ENCODE measurements at places on chromosomes 13 and 19.

DNA sequence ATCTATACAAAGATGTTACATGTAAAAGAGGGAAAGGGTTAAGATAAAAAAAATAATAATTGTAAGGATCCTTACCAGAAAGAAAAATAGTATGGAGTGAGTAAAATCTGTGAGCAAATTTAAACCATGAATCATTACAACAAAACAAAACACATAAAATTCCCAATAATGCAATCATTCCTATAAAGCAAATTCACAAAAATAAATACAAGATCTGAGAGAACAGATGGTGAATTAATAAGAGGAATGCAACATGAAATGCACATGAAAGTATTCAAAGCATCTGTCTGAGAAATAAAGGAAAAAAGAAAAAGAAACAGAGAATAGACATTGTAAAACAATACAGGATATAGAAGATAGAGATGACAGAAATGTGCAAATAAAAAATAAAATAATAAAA, 681.5 kb upstream of the KLHL1 start:
- no peak overlapping the region for H3K27ac ChIP-seq
- no peaks in the 10 kb centered on the region for H3K36me3 ChIP-seq
- H3K4me1 ChIP-seq, result no peaks in the 10 kb centered on the region
- no peak overlapping the region for H3K4me3 ChIP-seq
- no peaks in the 10 kb centered on the region for H3K27me3 ChIP-seq
- DNase-seq, result no peak

DNA sequence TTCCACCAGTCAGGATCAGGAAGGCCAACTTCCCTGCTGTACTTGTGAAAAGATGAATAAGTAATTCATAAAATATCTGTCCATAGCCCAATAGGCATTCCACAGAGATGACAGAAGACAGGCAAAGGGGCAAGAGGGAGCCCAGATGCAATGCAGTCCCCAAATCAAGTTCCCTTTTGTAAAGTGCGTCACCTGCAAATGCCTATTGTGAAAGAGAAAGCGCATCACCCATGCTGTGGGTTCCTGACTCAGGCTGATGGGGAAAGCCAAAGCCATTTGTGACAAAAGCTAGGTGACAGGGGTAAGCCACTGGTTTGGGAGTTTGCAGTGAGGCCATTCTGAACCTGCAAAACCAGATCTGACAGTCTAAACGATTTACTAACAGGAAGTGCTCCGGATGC, 157.5 kb upstream of the ZNF536 start:
- DNase-seq, result no peak
- peaks cover 16% of the 10 kb centered on the region for H3K27me3 ChIP-seq
- no peak overlapping the region for H3K4me3 ChIP-seq
- no peak overlapping the region for H3K27ac ChIP-seq

- no peak for DNase-seq
- H3K27ac ChIP-seq, result no peak overlapping the region
- no peak overlapping the region for H3K4me3 ChIP-seq
- no peaks in the 10 kb centered on the region for H3K4me1 ChIP-seq
- no peaks in the 10 kb centered on the region for H3K27me3 ChIP-seq
Observed at GRCh38 chr13:32976912-32977311, 39.3 kb upstream of the KL start.

- no peak for DNase-seq
- no peak overlapping the region for H3K27ac ChIP-seq
- H3K36me3 ChIP-seq, result no peaks in the 10 kb centered on the region
- no peak overlapping the region for H3K4me3 ChIP-seq
Observed at GRCh38 chr19:46503848-46504453, 8.3 kb upstream of the PNMA8B start.

DNA sequence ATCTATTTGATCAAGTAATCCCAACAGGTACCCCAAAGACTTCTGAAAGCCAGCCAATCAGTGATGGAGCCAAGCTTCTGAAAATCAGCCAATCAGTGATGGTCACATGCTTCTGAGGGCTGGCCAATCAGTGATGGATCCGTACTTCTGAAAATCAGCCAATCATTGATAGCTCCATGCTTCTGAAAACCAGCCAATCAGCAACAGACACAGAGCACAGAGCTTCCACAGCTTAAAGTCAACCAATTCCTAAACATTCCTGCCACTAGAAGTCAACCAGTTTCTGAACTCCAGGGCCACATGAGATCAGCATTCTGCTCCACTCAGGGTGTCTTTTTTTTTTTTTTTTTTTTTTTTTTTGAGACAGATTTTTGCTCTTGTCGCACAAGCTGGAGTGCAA, 8.2 kb upstream of the HSD17B14 start:
- H3K36me3 ChIP-seq, result no peaks in the 10 kb centered on the region
- no peaks in the 10 kb centered on the region for H3K27me3 ChIP-seq
- H3K4me1 ChIP-seq, result no peaks in the 10 kb centered on the region
- no peak overlapping the region for H3K27ac ChIP-seq

GRCh38 chr13:113219256-113219940, 10.0 kb downstream of the CUL4A start:
- no peaks in the 10 kb centered on the region for H3K27me3 ChIP-seq
- no peak for DNase-seq
- H3K27ac ChIP-seq, result no peak overlapping the region
- H3K36me3 ChIP-seq, result peaks cover 8% of the 10 kb centered on the region
- H3K4me3 ChIP-seq, result no peak overlapping the region

DNA sequence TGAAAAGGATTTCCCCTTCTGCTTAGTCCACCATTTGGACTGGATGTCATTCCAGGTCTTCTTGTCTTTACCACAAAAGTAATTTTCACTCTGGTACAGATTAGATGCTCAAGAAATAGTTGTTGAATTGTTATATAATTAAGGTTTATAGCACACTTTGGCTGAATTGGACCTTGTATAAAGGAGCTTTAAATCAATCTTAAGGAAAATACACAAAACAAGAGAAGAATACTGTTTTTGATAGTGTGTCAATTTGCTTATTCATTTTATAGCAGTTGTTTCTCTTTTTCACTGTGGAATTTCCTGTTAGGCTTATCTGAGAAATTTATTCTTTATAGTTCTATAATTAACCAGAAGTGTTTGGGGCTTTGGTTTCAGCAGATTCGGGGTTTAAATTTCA, 62.7 kb upstream of the TDRD3 start:
- no peaks in the 10 kb centered on the region for H3K27me3 ChIP-seq
- no peaks in the 10 kb centered on the region for H3K36me3 ChIP-seq

DNA sequence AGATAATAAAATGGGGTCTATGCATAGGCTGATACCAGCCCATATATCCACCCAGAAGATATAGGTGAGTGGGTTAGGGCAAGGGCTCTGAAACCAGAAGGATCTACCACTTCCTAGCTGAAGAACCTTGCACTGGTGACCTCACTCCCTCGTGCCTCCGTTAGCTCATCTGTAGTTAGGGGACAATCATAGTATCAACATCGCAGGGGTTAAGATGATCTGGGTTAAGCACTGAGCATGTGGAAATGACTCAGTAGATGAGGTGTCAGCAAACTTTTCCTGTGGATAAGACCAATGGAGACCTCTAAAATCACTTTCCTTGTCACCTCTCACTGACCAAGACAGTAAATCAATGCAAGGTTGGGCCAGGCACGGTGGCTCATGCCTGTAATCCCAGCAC, 30.5 kb downstream of the TNFSF14 start:
- peak overlapping the region; percentile 7 for H3K27ac ChIP-seq
- H3K27me3 ChIP-seq, result no peaks in the 10 kb centered on the region
- peaks cover 6% of the 10 kb centered on the region for H3K4me1 ChIP-seq
- H3K36me3 ChIP-seq, result no peaks in the 10 kb centered on the region

- peaks cover 51% of the 10 kb centered on the region for H3K4me1 ChIP-seq
- peak overlapping the region; percentile 91 for H3K27ac ChIP-seq
- peak overlapping the region; percentile 99 for H3K4me3 ChIP-seq
Observed at GRCh38 chr19:1270854-1271527, 1.9 kb downstream of the CIRBP start.

- peaks cover 13% of the 10 kb centered on the region for H3K36me3 ChIP-seq
- H3K27me3 ChIP-seq, result no peaks in the 10 kb centered on the region
- peak within 1 kb of the TSS; percentile 83 for H3K4me3 ChIP-seq
- DNase-seq, result peak; percentile 99
Observed at GRCh38 chr19:51108066-51108804, at the start of gene CTU1. TSS of gene CTU1 (minus strand) at chr19:51108409. CDS start at chr19:51104569, 3,840 bp downstream.

DNA sequence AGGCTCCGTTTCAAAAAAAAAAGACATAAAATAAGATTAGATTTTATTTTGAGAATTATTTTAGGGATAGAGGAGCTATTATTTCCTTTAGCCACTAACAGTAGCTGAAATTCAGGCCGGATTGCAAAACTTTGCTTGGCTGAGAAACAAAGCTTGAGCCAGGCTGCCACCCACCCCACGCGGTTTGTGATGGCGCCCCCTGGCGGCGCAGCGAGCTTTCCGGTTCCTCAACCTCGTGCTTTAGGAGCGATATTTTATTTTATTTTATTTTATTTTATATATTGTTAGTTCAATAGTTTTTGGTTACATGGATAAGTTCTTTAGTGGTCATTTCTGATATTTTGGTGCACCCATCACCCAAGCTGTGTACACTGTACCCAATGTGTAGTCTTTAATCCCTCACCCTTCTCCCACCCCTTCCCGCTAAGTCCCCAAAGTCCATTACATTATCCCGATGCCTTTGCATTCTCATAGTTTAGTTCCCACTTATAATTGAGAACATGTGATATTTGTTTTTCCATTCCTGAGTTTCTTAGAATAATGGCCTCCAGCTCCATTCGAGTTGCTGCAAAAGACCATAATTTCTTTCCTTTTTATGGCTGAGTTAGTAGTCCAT, 19.8 kb upstream of the CEACAM4 start:
- H3K4me3 ChIP-seq, result no peak overlapping the region
- peaks cover 13% of the 10 kb centered on the region for H3K27me3 ChIP-seq

- no peak overlapping the region for H3K27ac ChIP-seq
- H3K27me3 ChIP-seq, result peaks cover 5% of the 10 kb centered on the region
- H3K36me3 ChIP-seq, result no peaks in the 10 kb centered on the region
- no peak for DNase-seq
- no peak overlapping the region for H3K4me3 ChIP-seq
Observed at GRCh38 chr13:51885651-51886050, 23.9 kb downstream of the CCDC70 start.

DNA sequence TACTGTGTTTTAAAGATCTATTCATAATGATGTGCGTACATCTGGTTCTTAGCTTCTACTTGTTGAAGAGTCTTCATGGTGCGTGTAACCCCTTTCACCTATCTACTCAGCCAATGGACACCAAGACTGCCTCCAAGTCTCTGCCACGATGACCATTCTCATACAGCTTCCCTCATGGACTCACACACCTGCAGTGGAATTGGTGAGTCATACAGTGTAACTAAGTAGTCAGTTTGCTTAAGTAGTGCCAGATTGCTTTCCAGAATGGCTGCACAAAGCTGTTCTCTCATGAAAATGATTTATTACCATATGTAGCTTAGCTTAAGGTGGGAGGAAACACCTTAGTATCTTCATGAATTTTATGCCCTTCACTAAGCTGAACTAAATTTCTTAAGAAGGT, 112.3 kb downstream of the AKAP11 start:
- no peak overlapping the region for H3K27ac ChIP-seq
- no peaks in the 10 kb centered on the region for H3K27me3 ChIP-seq
- H3K4me1 ChIP-seq, result peaks cover 14% of the 10 kb centered on the region

DNA sequence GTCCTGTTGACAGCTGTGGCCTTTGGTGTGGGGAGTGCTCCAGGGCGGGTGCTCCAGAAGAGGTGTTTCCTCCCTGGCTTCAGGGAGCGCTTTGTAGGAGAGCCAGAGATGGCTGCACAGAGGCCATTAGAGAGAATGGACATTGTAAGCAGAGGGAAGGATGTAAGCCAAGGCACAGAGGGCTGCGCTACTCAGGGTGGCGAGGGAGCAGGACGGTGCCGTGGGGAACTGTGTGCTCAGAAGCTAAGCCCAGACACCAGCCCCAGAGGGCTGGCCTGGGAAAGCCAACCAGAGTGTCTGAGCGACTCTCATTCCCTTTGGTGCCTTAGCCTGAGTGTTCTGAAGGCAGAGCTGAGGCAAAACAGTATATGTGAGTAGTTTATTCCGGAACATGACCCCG, 92.2 kb downstream of the TSHZ3 start:
- no peak overlapping the region for H3K27ac ChIP-seq
- H3K4me1 ChIP-seq, result no peaks in the 10 kb centered on the region
- no peaks in the 10 kb centered on the region for H3K36me3 ChIP-seq

GRCh38 chr13:41061914-41062837, 867 bp downstream of the WBP4 start:
- peaks cover 18% of the 10 kb centered on the region for H3K36me3 ChIP-seq
- H3K27ac ChIP-seq, result peak overlapping the region; percentile 82
- DNase-seq, result no peak
- H3K4me3 ChIP-seq, result peak overlapping the region; percentile 99
- peaks cover 11% of the 10 kb centered on the region for H3K4me1 ChIP-seq

DNA sequence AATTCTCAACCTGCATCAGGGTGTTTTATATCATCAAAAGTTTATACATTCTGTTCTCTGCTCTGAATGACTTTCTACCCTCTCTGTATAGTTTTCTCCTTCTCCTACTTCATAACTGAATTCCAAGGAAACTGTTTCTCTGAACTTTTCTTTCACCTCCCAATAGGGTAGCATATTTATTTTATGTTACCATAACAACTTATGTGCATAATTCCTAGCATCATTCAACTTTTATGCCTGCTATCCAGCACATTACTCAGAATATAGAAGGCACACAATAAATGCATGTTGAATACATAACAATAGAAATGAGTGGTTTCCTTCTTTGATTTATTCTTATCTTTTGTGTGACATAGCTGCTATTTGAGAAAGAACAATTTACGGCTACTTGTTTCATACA, 2385.0 kb downstream of the PCDH9 start:
- no peaks in the 10 kb centered on the region for H3K4me1 ChIP-seq
- H3K4me3 ChIP-seq, result no peak overlapping the region
- H3K36me3 ChIP-seq, result no peaks in the 10 kb centered on the region
- DNase-seq, result no peak
- H3K27ac ChIP-seq, result no peak overlapping the region

DNA sequence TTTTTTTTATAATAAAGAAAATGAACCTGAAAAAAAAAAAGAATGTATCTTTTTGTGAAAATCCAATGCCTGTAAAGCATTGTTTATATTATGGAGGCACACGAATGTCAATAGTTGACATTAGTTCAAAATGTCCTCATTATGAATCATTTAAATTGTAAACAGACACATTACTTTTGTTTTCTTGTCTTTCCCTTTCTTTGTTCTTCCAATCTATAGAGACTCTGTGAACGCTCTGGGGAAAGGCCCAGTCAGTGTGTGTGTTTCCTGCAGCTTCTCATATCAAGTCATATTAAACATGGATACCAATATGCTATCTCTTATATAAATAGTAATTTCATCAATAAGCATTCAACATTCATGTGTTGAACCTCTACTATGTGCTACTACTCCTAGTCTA, 193.1 kb downstream of the KCTD12 start:
- no peak overlapping the region for H3K27ac ChIP-seq
- H3K27me3 ChIP-seq, result no peaks in the 10 kb centered on the region
- no peak for DNase-seq
- H3K4me3 ChIP-seq, result no peak overlapping the region

DNA sequence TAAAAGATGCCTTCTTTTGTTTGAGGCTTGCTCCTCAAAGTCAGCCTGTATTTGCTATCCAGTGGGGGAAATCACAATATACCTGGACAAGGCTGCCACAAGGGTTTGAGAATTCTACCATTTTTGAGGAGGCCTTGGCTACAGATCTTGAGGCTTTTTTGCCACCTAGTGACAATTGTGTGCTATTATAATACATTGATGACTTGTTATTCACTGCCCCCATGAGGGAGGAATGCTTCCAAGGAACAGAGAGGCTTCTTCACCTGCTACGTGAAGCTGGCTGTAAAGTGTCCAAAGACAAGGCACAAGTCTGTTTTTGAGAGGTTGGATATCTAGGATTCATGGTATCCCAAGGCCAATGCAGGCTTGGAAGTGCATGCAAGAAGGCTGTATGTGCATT, 72.5 kb downstream of the ZNF708 start:
- no peak overlapping the region for H3K27ac ChIP-seq
- no peak overlapping the region for H3K4me3 ChIP-seq
- H3K4me1 ChIP-seq, result no peaks in the 10 kb centered on the region
- H3K36me3 ChIP-seq, result no peaks in the 10 kb centered on the region
- DNase-seq, result no peak

All from T-cell (primary cell).